Diencephalon (tissue), 1 donor: ENCODE measurements at places on chromosomes 3 and 15. TPM values are rescaled to one million over a fixed set of nuclear protein-coding genes. Genes with fewer than 3 reads are reported as not detected.

The NOX5 gene
- total RNA-seq: 0.23 TPM

The PPP1R14D gene
- total RNA-seq: not detected

The SPINT1 gene
- 6.9 TPM for total RNA-seq

The SH2D7 gene
- total RNA-seq: not detected

The ZNF619 gene
- 6.2 TPM for total RNA-seq

The BLM gene
- 13.6 TPM for total RNA-seq

The TMEM87A gene
- 75.4 TPM for total RNA-seq

The CACNA2D2 gene
- total RNA-seq: 25.4 TPM

The PLCB2 gene
- total RNA-seq: 10.6 TPM

The MEIS2 gene
- total RNA-seq: 186 TPM

The SPTSSB gene
- total RNA-seq: 33.9 TPM
